ENCODE measurements at places on chromosomes 12 and 14.
A peak's percentile ranks its signal among the peaks of the same experiment; 100 is the strongest.

DNA sequence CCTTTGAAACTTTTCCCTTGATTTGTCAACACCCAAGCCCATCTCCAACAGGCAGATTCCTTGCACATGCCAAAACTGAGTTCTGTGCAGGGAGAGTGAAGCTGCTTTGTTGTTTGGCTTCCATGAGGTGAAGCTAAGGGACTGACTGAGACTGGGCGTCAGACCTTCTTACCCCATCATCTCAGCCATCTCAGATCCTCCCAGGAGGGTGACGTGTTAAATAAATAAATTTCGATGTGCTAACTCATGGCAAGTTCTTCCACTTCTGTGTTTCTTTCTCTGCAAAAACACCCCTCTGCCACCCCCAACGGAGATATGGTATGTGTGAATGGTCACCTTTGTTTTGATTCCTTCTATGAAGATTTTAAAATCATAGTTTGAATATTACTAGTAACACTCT is 17.8 kb downstream of the UTP20 start:
- no peak for DNase-seq

DNA sequence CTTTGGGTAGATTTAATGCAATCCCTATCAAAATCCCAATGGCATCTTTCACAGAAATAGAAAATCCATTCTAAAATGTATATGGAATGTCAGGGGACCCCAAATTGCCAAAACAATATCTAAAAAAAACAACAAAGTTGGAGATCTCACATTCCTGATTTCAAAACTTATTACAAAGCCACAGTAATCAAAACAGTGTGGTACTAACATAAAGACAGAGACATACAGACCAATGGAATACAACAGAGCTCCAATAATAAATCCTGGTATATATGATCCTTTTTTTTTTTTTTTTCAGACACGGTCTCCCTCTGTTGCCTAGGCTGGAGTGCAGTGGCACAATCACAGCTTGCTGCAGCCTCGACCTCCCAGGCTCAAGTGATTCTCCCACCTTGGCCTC is 4.7 kb downstream of the TMBIM4 start:
- DNase-seq, result no peak

GRCh38 chr12:8603286-8603685 is 9.4 kb downstream of the AICDA start:
- no peak for DNase-seq

- DNase-seq, result peak; percentile 13
These were observed at the start of gene RAB15 for GRCh38 chr14:64971943-64972791. TSS of gene RAB15 (minus strand) at chr14:64972336. CDS start at chr14:64972076, 260 bp downstream.

DNA sequence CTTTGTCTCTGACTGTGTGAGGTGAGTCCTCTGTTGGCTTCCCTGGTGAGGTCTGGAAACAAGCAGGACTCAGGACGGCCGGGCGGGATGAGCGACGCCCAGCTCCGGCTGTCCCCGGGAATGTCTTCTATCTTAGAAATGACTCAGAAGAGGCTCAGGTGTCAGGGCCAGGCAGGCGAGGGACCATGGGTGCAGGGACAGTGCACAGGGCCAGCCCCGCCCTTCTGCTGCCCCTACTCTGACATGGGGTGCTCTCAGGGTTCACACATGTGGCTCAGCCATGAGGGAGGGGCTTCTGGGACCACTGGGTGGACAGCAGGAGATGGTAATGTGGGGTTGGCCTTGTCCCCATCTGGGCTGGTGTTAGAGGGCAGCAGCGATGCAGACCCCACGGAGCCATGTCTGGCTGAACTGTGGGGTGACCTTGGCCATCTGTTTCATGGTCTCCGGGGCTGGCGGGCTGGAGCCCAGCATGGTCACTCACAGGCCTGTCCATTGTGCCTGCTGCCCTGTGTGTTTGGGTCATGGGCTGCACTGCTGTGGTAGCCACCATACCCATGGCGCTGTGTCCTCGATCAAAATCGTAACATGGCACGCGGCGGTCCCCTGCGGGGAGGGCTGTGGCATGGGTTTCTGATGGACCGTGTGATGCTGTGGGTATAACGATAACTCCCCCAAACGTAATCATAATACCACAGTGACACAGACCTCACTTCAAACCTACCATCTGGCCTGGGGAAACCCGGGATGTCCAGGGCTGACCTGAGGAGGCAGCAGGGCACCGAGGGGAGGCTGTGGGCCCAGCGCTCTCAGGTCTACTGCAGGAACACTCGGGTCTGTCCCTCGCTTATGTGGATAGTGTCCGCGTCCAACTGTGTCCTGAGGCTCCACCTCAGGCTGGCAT is 368.8 kb downstream of the TMEM121 start:
- DNase-seq, result no peak

All from NCI-H2227 treated with DMSO at 0.1 percent for 48 hours (cell line).